ENCODE measurements at places on chromosomes 16 and 17.

GRCh38 chr17:65078441-65079160 lies 22.1 kb upstream of the GNA13 start:
- no peak for DNase-seq

DNA sequence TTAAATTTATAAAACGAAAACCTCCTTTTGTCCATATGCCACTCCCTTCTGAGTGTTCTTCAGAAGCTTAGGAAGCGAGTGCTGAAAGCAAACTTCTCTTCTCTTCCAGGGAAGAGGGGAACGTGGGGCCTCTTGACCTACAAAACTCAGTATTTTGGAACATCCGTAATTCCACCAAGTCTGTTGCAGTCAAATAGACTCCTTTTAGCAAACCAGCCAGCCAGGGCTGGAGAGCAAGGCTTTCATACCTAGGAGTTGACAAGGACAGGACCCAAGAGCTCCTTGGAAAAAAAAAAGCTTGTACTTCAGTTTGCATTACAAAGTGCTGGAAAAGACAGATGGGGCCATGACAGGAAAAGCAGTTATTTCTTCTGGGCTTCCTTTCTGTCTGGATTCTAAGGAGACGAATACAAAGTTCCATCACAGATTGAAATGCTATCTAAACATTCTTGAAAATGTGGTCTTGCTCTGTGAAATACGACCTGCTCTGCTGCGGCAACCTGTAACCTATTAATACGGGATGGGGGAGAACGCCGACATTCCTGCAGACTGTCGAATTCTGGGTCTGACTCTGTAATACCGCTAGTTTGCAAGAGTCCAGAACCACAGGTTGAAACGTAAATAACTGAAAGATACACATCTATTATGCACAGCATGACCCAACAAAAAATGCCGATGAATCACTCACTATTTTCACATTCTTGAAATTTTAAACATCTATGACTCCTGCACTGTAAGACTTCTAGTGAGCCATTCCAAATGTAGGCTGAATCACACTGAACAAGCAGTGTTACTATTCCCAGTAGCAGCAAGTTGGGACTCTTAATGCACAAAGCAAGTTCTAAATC lies 20.6 kb downstream of the VPS53 start:
- no peak for DNase-seq

- no peak for DNase-seq
These were observed 706.9 kb upstream of the SOX9 start for GRCh38 chr17:71413935-71414334.

DNA sequence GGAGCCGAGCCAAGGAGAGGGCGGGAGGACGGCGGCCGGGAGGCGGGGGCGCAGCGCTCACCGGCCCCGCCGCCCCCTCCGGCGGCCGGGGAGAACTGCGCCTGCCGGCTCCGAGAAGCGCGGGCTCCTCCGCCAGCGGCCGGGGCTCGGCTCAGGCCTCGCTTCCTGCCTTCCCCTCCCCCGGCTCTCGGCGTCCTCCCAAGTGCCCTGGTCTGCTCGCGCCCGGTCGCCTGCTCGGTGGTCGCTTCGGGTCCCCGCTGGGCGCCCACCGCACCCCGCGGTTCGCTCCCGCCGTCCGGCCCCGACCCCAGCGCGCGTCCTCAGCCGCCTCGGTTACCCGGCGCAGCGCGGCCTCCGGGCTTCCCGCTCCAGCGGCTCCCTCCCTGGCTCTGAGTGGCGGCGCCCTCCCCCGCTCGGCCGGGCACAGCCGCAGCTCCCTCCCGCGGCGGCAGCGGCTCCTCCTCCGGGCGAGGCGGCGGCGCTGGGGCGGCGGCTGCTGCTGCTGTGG lies 313 bp downstream of the UBTF start:
- no peak for DNase-seq

Data from SIG-M5 (cell line).